ENCODE measurements at places on chromosomes 2 and 18.

- DNase-seq = no peak
These were observed 53.9 kb downstream of the SPATS2L start for GRCh38 chr2:200360364-200360763.

DNA sequence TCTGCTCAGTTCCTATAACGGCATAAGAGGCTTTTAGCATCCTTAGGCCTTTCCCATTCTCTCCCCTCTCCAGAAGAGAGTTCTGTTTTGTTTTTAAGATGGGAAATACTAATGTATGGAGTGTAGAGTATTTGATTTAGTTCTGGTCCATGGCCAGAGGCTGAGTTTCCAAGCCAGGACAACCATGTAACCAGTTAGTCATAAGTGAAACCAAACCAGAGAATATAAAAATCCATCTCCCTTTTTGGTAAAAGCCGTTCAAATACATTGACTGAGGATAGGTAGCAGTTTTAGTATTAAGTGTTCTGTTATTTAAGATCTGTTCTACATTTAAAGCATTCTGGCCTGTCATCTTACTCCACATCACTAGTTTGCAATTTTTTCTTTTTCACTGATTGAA lies 3.1 kb downstream of the PSMD1 start:
- no peak for DNase-seq

GRCh38 chr2:43191947-43192516 lies 34.4 kb downstream of the ZFP36L2 start:
- DNase-seq = no peak

GRCh38 chr18:76399613-76400391 lies 95.2 kb downstream of the ZNF516 start:
- no peak for DNase-seq

- DNase-seq = no peak
These were observed 2.0 kb downstream of the RAB27B start for GRCh38 chr18:54830260-54830659.

DNA sequence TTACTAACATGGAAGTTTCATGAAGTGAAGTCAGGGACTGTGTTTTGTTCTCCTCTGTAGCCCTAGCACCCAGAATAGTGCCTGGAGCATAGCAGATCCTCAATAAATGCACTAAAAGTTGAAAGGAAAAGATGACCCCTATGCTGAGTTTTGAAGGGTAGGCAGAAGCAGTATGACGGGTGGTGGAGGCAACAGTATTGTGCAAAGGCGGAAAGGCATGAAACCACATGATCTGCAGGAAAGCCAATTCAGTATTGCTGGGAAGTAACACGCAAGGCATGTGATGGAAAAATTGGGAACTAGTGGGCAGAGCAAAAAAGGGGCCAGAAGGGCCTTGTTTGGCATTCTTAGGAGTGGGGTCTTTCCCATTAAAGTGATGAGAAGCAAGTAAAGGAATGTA lies 23.1 kb downstream of the DTNB start:
- no peak for DNase-seq

Data from fibroblast of skin of right quadriceps (primary cell).